ENCODE measurements at places on chromosomes 13 and 19. TPM values are rescaled to one million over a fixed set of nuclear protein-coding genes. Genes with fewer than 3 reads are reported as not detected.

Gene NANOS3
- total RNA-seq, result not detected

Gene CIRBP
- 628 TPM for total RNA-seq

Gene GNG7
- total RNA-seq, result 5.2 TPM

Gene PIH1D1
- total RNA-seq, result 145 TPM

Gene ATP4A
- total RNA-seq, result not detected
